ENCODE measurements at places on chromosomes 1 and 21.

DNA sequence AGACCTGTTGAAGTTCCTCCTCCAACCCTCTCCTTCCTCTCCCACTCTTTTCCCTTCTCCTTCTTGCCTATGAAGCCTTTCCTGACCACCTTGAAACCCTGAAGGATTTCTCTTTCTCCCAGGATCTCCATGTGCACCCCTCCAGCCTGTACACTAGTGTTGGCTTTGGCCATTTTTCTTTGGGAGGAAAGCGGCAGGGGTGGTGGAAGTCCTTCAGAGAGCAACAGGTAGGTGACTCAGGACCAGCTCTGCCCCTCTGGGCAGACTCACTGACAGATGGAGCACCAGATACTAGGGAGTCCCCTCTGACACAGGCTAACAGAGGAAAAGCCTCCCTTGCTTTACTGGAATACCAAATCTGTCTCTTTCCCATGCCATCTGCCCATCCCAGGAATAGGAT lies 4.6 kb downstream of the SLC26A9 start:
- DNase-seq = no peak

- no peak for DNase-seq
Measured at GRCh38 chr1:220410611-220411010, 117.3 kb upstream of the MARK1 start.

DNA sequence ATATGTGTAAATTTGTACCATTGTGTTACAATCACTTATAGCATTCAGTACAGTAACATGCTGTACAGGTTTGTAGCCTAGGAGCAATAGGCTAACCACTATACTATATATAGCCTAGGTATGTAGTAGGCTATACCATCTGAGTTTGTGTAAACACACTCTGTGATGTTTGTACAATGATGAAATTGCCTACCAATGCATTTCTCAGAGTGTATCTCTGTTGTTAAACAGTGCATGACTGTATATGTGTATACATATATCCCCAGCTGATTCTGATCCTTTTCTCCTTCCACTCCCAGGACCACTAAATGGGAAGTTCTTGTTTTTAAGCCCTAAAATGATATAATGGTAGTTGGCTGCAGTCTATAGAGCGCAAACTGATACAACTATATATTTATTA lies 7.8 kb downstream of the GNPAT start:
- DNase-seq = no peak

- no peak for DNase-seq
Measured at GRCh38 chr1:234853906-234854644, 244.1 kb upstream of the IRF2BP2 start.

GRCh38 chr1:59718064-59718988 lies 96.4 kb upstream of the HOOK1 start:
- DNase-seq = no peak

DNA sequence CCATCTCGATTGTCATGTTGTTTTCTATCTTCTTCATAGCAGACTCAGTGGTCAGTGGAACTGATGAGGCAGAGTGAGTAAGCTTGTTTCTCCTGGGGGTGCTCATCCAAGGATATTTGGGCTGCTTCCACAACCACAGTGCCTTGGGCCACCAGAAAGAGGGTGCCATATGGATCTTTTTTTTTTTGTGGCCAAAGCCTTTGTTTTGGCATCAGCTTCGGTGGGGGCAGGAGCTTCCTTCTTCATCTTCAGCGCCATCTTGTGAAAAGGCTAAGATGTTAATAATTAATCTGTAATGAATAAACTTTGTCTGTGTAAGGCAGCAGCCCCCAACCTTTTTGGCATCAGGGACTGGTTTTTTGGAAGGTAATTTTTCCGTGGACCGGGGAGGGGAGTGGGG lies 6.6 kb upstream of the PLPP3 start:
- DNase-seq = no peak

DNA sequence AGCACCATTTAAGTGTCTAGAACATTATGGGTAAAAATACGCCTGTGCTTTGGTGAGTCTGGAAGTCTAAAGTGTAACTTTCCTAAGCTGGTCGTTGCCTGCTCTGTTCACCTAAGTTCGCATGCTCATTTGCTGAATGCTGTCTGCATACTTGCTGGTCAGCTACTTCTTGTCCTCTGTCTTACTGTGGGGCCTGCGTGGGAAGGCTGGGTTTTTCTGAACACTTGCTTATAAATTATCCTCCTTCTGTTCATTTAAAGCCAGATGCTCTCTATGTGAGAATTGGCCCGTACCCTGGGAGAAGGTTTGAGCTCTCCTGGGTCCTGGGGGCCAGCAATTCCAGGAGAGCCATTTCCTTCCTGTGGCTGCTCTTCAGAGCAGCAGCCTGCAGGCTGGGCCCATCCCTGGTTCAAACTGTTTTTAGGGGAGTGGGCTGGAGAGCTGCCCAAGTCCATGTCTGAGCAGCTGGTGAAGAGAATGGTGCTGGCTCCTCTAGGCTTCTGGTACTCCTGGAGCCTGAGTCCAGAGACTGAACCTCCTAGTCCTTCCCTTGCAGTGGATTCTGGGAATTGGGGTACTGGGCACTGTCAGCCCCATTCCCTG lies 75.7 kb downstream of the GALNT2 start:
- no peak for DNase-seq

DNA sequence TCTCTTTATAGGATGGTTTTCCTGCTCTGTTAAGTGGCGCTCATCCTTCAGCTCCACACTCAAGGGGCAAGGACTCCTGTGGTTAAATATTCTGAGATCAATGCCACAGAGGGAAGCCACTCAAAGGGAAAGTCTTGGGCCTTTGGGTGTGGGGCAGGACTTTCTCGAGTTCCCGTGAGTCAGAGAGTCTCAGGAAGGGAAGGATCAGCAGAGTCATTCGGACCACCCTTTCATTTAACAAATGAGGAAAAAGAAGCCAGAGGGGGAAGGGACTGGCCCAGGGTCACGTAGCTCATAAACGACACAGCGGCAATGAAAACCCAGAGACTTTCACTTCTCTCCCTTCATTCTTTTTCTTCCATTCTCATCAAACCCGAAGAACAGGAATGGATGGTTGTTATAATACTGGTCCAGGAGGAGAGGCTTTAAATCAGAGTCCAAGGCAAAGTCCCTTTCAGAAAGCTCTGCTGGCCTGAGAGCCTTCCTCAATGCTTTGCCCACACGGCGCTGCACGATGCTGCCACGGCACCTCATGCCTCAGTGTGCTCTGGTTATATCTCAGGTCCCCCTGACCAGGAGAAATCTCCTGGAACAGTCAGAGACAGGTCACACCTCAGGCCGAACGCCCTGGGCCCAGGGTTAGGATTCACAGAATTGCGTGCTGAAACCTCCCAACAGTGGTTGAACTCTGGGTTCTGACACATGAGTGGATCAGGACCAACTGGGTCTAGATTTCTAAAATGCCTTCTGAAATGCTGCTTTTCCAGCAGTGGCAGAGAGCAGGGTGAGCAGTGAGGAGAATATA lies 65.3 kb downstream of the TENT5C start:
- DNase-seq = no peak

DNA sequence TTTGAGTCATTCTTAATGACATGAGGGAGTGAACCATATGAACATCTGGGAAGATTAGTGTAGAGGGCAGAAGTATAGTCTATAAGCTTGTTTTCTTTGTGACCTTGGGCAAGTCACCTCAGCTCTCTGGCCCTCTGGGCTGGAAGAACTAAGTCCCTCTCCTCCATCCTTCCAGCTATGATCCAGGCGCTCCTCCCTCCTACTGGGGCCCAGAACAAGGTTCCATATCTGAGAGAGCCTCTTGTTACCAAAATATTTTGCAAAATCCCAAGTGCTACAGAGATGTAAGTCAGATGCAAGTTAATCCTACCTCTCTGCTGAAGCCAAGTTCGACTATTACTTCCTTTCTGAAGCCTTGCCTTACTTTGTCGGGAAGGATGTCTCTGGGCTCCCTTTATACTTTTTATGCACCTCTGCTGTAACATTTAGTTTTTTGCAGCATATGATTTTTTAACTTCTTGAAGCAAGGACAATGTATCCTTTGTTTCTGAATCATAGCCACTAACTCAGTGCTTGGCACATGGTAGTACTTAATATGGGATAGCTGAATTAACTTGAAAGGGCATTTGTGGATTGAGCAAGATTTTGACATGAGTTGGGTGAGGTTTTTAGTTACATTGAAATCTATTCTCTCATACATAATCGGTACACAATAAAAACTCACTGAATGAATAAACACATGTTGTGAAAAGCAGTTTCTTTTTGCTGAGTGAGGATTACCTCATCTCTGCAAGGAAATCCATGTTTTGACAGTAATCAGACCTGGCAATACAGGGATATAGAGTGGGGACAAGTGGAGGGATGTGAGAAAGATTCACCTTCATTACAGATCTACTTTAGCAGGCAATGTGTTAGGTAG lies 54.7 kb upstream of the BEND5 start:
- no peak for DNase-seq

GRCh38 chr1:214124915-214125314 lies 137.1 kb downstream of the PROX1 start:
- no peak for DNase-seq

DNA sequence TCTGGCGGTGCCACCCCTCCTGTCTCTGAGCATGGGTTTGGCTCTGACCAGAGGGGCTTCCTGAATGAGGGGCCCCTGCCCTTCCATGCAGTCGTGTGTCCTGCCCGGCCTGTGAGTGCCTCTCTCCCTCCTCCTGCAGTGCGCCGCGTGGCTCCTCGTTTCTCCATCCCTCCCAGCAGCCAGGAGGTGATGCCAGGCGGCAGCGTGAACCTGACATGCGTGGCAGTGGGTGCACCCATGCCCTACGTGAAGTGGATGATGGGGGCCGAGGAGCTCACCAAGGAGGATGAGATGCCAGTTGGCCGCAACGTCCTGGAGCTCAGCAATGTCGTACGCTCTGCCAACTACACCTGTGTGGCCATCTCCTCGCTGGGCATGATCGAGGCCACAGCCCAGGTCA lies 57.9 kb downstream of the PTPRF start:
- no peak for DNase-seq

GRCh38 chr1:60436186-60436585 lies 362.6 kb upstream of the C1orf87 start:
- no peak for DNase-seq

DNA sequence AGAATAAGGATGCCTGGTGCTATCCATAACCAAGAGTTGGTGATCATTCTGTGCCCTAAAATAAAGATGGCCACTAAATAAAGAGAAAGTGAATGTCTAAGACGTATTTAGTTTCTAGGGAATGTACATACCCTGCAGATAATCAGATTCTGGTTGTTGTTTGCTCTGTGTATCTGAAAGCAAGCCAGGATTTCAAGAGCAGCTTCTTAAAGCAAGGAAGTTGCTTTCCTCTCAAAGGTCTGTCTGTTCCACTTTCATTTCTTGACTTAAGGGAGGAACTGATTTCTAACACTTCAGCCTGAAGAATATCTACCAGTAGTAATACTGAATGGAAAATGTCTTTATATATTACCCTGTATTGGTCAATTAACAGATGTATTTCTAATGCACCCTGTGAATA lies 88.8 kb downstream of the KIF1B start:
- DNase-seq = no peak
